Stimulated activated CD4-positive, alpha-beta T cell treated with anti-CD3 and anti-CD28 coated beads, Interleukin-1b, Interleukin-23, amount 100 ng/mL, for 1 hour (primary cell): ENCODE measurements at places on chromosomes 12 and 14.

DNA sequence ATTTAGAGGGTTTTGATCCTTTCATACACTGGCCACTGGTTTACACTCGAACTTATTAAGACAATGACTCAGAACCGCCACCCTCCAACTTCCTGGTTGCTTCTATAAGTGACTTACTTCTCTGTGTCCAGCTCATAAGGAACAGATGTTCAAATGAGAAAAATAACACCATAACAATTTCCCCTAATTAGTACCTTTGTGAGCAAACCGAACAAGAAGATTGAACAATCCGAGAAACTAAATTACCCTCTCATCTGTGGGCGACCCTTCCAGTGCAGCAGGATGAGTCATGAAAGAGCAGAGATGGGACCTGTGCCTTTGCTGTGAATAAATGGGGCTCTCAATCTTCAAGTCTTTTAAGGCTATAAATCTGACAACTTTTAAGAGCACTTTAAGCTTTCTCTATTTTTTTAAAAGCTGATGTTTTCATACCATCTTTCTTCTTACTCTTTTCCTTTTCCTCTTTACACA is 146.8 kb upstream of the RASSF8 start:
- DNase-seq, result no peak

GRCh38 chr12:67621112-67621511 is 27.4 kb upstream of the DYRK2 start:
- DNase-seq, result no peak

GRCh38 chr12:108378926-108379325 is 39.8 kb upstream of the CMKLR1 start:
- DNase-seq, result no peak

- DNase-seq, result no peak
These were observed 27.6 kb downstream of the EML5 start for GRCh38 chr14:88765130-88765529.

DNA sequence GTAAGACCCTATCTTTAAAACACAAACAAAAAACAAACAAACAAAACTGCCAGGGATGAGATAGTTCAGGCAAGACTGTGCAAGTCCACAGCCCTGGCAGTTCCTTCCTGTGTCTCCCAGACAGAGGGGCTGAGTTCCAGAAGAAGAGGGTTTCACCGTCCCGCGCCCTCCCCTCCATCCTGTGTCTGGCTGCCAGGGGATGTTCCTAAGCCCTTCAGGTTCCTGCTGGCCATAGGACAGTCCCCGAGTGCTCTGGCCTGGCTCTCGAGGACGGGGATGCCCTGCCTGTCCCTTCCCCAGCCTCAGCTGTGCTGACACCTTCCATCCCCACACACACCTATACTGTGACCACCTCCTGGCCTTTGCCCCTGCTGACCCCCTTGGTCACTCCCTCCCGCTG is 40.6 kb upstream of the EIF5 start:
- DNase-seq, result no peak

GRCh38 chr12:105470601-105471000 is 140.1 kb downstream of the C12orf75 start:
- DNase-seq, result no peak

DNA sequence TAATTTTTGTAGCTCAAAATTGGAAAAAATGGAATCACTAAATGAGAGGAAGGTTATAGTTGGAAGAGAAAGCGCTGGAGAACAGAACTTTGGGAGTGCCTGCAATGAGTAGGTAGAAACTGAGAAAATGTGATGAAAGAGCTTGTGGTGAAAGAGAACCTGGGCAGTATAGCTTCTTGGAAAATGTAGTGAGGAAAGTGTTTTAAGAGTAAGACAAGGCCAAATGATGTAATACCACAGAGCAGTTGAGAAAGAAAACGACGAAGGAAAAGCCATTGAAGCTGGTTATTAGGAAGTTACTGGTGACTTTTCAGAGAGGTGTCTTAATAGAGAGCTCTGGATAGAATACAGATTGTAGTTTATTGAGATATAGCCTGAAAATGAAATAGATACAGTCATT is 255.3 kb downstream of the AEBP2 start:
- DNase-seq, result no peak

- DNase-seq, result no peak
These were observed at the start of gene TRHDE for GRCh38 chr12:72272091-72272661. Gene TRHDE (plus strand): TSS chr12:72272370. CDS start chr12:72272644, 274 bp downstream.

- DNase-seq, result no peak
These were observed 56.7 kb downstream of the TTC7B start for GRCh38 chr14:90759370-90760077.

- DNase-seq, result no peak
These were observed 39.3 kb upstream of the FRMD6 start for GRCh38 chr14:51612449-51612848.

- no peak for DNase-seq
These were observed 199.1 kb downstream of the GLT1D1 start for GRCh38 chr12:129052373-129052772.

GRCh38 chr14:71399057-71399487 is 491.8 kb downstream of the PCNX1 start:
- DNase-seq, result no peak

DNA sequence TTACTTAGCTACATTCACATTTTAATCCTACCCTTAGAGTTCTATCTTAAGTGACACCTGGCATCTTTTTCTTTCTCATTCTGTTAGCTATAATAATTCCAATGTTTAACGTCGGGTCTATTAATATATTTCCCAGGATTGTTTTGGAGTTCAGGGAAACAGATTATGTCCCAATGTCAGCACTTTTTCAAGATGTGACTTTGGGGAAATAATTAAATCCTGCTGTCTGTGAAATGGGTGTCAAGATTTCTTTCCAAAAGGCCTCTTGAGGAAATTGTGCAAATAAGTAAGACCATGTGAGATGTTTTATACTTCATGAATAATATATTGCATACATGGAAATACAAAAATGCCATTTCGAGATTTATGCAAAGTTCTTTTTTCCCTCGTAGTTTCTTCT is 887.6 kb upstream of the SEL1L start:
- DNase-seq, result no peak

DNA sequence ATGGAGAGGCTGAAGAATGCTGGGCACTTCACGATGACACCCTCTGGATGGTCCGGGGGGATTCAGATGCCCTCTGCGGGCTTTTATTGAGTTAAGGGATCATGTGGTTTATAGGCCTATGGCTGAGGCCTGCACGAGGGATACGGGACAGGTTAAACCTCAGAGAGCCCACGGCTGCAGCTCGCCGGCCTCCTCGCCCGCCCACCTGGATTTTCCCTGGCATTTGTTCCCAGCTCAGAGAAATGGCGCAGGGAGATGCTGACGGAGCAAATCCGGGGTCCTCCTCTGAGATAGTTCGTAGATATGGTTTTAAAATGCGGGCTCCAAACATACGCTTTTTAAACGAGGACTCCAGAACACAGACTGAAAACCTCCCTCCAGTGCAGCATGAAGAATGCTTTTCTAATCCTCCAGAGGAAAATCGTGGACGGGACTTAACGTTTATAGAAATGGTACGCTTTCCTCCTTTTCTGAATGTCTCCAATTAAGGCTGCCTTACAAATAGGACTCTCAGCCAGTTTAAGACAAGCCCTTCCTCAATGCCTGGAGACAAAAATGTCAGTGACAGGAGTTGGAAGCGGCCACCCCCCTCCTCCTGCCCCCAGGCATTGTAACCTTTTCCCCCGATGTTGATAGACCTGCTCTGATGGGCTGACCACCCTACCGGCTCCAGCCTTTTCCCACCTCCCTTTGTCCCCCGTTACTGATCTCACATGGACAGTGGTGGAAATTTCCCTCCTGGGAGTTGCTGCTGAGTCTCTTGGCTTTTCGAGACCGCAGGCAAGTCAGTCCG is 16.6 kb downstream of the CCND2 start:
- no peak for DNase-seq

- peak; percentile 59 for DNase-seq
These were observed 1.4 kb upstream of the ZFP36L1 start for GRCh38 chr14:68794130-68794850.

- no peak for DNase-seq
These were observed 13.1 kb upstream of the CCDC85C start for GRCh38 chr14:99616832-99617800.

DNA sequence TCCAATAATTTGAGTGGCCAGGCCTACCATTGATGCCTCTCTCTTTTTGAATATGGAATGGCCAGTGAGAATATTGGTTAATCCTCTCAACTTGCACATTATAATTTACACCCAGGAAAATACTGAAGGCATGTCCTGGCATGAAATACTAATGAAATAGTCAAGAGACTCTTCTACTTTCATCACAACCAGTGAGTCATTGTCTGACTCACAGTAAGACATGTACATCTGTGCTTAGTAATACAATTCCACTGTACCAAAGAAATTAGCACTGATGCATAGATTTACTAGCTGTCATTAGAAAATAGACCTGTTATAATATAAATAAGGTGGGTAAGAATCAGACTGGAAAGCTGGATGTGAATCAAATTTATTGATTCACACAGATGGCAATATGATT is 31.6 kb downstream of the KCNC2 start:
- no peak for DNase-seq

DNA sequence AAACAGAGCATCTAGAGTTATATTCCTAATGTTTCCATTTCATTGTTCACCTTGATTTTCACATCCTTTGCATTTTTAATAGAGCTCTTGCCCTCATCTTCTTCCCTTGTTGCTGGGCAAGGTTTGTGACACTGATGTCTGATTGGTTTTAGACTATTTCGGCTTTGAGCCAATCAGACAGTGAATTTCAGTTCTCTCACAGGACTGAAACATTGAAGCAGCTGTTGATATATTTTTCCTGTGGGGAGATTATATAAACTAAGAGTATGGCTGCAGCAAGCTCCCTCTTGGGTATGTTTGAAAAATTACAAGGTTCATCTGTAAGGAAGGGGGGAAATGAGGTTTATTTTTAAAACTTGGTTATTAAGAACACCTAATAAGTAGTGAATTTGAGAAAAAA is 51.2 kb downstream of the ATF7IP start:
- DNase-seq, result no peak

- DNase-seq, result no peak
These were observed 16.7 kb downstream of the LGR5 start for GRCh38 chr12:71456316-71456715.

- DNase-seq, result no peak
These were observed at the start of gene ARHGEF40 for GRCh38 chr14:21070083-21070609. Gene ARHGEF40 (plus strand): TSS chr14:21070304. CDS start chr14:21070397, 93 bp downstream.

DNA sequence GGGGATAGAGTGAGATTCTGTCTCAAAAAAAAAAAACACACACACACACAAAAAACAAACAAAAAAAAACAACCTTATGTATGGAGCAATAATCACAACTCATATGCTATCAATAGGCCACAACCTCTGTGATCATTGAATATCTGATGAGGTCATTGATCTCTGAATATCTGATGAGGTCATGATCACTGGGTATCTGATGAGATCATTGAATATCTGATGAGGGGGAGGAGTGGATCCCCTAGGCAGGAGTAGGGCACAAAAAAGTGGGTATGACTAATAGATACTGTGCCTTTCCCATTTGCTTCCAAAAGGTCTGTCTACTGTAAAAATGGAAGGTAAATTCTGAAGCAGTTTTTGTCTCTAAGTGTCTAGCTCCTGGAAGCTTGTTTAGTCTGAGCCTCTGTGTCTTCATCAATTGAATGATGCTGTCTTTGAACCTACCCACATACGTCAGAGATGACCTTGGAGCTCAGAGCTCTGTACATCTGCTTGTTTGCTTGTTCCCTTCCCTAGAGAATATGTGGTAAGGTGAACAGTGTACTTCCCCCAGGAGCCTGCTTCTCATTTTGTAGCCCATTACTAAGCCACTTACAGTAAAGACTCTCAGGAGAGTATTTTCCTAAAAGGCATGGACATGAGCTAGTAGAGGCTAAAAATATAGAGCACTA is 13.6 kb downstream of the PAH start:
- DNase-seq, result no peak

GRCh38 chr14:95341564-95341963 is 21.9 kb upstream of the CLMN start:
- DNase-seq, result no peak

DNA sequence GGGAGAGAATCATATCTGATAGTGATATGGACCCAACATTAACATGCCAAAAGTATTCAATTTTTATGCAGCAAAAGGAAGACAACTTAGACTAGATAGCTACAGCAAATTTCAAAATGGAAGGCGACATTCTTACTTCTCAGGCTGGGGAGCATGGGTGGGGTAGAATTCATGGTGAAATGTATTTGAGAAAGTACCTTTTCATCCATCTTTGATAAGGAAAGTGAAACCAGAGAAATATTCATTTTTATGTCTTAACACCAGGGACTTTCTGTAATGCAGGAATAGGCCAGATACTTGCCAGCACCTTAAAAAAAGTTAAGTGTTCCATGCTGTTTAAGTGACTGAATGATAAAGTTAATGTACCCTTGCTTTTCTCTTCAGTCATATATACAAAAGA is 13.4 kb downstream of the BTG1 start:
- no peak for DNase-seq

- DNase-seq, result no peak
These were observed 30.3 kb downstream of the PPP2R5E start for GRCh38 chr14:63512861-63513260.

DNA sequence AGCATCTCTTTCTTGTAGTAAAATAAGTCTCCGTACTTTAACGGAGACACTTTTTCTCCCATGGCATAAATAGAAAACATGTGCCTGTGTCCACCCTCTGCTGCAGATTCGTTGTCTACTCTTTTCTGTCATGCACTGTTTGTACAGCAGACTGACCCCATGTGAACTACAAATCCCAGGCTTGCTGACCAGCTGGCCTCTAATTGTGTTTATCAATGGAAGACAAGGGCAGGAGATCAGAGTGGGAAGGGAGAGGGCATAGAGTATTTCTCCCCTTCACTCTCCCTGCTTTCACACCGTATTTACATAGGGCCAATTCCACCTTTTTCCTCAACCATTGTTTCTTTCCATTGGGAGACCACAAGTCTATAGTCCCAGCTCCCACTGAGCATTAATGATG is 31.0 kb upstream of the TMTC2 start:
- DNase-seq, result no peak

DNA sequence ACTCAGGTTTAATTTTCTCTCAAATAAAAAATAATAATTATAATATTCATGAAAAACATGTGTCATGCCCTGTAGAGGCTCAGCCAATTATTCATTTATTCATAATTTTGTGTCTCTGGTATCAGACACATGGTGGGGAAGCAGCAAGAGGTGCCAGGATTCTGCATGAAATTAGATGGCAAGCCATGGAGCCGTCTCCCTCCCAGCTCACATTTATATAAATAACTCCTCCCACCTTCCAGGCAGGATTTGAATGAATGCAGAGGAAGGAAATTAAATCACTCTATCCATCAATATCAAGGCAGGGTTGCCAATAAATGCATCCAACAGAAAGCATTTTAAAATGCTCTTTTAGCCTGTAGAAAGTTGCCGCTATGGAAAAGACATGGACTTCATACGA is 98.1 kb downstream of the PTPRR start:
- no peak for DNase-seq
